PC-3 (cell line): ENCODE measurements at places on chromosomes 7 and 10. TPM values are rescaled to one million over a fixed set of nuclear protein-coding genes. Genes with fewer than 3 reads are reported as not detected.

Gene PNLIPRP1
- not detected in 2 replicates for total RNA-seq

Gene RBM20
- total RNA-seq, result 0.40 and 1.3 TPM in 2 replicates

GRCh38 chr10:31070691-31071090 is 39.0 kb upstream of the ZNF438 start:
- DNase-seq, result no peak

DNA sequence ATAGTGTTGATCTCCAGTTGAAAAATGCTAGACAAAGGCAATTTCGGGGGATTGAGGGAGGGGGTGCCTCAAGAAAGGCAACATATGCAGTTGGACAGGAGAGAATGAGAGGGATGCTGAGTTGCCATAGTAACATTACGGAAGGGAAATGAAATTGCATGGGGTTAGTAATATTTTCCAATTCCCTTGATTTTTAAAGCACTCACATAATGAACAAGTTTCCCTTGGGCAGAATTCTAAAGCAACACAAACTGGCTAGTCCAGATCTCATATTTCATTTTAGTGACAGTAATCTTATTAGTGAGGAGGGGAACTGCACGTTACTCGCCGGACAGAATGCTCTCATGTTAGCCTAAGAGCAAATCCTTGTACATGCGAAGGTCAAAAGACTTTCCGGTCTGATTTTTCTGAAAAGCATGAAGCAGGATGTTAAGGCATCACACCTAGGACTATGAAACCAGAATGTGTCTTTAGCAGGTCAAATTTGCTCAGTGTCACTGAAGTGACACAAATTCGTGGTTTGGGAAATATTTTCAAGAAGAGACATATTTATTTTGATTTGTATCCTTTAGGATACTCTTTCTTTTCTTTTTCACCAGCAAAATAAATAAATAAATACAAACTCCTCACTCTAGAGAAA is 165.5 kb downstream of the ANK3 start:
- DNase-seq, result no peak
